Common myeloid progenitor, CD34-positive (primary cell): ENCODE measurements at places on chromosomes 6 and 20.

- no peak for DNase-seq
Observed at GRCh38 chr20:18314786-18315406, 26.6 kb downstream of the ZNF133 start.

- no peak for DNase-seq
Observed at GRCh38 chr6:57024775-57025174, 21.7 kb upstream of the KIAA1586 start.

DNA sequence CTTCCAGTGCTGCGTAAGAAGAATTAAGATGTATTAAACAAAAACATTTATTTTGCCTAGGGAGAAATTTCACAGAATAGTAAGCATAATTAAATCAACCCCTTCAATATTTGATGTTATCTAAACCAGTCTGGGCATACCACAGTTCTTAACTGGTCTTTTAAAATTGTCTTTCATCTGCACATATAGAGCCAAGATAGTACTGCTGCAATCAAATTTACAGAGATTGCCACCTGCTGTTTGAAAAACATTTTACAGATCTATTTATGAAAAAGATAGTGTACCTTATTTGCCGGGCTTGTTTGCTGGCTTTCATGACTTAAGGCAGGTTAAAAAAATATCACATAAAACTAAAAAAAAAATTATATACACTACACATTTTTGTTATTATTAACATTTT, 323.2 kb downstream of the ADGRB3 start:
- DNase-seq, result peak; percentile 31

DNA sequence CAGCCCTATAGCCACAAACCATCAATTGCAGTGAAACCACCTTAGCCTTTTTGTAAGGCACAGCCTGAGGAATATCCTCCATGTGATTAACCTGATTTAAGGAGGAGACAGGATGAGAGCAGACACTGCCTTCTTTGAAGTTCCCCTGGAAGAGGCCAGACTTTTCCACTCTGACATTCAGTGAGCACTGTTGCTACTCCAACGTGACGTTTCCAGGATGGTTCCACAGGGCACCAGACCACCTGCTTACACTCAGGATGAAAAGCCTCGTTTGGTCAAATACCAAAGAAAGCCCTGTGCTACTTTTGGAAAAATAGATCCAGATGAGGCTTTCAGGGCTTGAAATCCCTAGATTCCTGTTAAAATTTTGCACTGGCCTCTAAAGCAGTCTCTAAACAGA, 1102.1 kb upstream of the FLRT3 start:
- no peak for DNase-seq

GRCh38 chr6:45710304-45710821, 305.3 kb downstream of the CLIC5 start:
- peak; percentile 34 for DNase-seq

GRCh38 chr20:25394996-25395395, 4.4 kb upstream of the ABHD12 start:
- DNase-seq, result no peak

DNA sequence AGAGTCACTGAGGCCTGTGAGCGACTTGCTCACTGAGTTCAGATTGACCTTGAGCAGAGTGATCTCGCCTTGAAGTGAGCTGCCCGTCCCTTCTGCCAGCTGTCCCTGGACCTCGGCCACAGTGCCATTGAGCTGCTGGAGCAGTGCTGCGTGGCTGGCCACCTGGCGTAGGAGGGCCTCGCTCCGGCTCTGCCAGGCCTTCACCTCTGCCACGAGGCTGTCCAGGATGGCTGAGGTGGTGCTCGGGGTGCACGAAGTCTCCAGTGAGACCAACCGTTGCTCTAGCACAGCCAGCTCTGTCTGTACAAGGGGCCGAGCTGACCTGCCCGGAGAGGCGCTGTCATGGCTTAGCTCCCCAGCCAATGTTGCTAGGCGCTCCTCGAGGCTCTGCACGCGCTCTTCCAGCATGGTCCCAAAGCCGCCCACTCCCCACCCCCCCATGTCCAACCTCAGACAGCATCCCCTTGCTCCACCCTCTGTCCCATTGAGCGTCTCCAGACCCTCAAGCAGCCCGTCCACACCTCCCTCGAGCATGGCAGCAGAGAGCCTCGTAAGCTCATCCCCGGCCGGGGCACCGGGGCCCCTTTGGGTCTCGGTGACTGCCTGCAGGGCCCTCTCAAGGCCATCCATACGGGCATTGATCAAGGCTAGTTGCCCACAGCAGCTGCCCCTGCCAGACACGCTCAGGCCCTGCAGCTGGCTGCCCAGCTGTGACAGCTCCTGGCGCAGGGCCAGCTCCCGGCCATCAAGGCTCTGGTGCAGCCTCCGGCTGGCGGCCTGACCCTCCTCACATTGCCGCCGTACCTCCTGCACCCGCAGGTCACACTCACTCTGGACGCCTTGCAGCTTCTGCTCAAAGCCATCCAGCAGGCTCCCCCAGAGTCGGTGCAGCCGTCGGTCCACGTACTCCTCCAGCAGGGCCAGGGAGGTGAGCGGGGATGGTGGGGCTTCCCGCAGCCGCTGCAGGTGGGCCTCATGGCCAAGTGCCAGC, 4.6 kb downstream of the EMILIN3 start:
- DNase-seq, result no peak

- DNase-seq, result no peak
Observed at GRCh38 chr6:30495993-30496392, 6.7 kb downstream of the HLA-E start.

DNA sequence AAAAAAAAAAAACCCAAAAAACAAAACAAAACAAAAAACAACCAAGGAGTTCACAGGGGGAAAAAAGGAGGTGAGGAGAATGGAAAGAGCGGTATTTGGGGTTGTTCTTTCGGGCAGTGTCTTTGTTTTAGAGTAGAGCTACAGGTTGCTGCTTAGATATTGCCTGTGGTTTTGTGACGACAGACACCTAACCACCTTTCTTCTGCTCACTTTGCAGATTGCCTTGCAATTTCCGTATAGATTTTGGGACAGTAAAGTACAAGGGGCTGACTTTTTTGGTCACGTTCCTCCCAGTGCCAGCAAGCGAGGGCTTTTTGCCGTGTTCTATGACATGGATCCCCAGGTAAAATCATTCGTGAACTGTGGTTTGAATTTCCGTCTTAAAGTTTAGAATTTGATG, 50.9 kb downstream of the DEK start:
- no peak for DNase-seq

DNA sequence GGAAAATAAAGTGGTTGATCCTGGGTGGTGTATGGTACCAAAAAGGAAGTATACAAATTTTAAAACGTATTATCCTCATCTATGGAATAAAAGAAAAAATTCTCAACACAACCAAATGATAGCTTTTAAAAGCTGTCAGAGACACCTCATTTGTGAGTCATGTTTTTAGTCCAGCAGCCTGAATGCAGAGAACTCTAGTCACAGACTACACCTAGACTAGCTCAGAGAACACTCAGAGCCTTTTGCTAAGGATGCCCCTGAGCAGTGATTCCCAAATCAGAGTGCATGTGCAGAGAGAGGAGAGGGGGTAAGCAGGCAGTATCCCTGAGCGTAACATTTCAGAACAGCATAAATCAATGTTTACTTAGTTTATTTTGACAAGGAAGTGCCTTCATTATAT, 809.3 kb downstream of the HACE1 start:
- DNase-seq, result no peak

GRCh38 chr6:167738386-167738785, 88.3 kb upstream of the AFDN start:
- no peak for DNase-seq

DNA sequence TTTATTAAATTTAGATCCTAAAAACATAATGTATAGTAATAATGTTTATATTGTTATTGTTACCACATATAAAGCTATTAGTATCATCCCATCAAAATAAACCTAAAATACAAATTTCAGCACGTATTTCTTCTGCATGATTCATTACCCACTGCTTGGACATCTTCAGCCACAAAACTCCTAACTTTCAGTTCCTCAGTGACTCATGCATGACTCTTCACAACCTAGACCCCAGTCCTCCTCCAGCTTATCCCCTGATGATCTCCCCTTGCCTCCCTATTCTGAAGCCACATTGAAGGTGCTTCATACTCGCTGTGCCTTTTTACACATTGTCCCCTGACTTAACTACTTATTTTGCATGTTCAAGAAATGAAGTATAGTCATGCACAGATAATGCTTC, 11.2 kb upstream of the GPRC6A start:
- DNase-seq, result no peak

GRCh38 chr6:45815466-45816125, 200.1 kb downstream of the CLIC5 start:
- DNase-seq, result no peak

- peak; percentile 80 for DNase-seq
Observed at GRCh38 chr6:118187568-118188164, 280.6 kb downstream of the SLC35F1 start.

GRCh38 chr6:7939864-7940228, 29.3 kb upstream of the TXNDC5 start:
- DNase-seq, result no peak

- no peak for DNase-seq
Observed at GRCh38 chr6:105791583-105792318, 294.4 kb upstream of the PRDM1 start.

DNA sequence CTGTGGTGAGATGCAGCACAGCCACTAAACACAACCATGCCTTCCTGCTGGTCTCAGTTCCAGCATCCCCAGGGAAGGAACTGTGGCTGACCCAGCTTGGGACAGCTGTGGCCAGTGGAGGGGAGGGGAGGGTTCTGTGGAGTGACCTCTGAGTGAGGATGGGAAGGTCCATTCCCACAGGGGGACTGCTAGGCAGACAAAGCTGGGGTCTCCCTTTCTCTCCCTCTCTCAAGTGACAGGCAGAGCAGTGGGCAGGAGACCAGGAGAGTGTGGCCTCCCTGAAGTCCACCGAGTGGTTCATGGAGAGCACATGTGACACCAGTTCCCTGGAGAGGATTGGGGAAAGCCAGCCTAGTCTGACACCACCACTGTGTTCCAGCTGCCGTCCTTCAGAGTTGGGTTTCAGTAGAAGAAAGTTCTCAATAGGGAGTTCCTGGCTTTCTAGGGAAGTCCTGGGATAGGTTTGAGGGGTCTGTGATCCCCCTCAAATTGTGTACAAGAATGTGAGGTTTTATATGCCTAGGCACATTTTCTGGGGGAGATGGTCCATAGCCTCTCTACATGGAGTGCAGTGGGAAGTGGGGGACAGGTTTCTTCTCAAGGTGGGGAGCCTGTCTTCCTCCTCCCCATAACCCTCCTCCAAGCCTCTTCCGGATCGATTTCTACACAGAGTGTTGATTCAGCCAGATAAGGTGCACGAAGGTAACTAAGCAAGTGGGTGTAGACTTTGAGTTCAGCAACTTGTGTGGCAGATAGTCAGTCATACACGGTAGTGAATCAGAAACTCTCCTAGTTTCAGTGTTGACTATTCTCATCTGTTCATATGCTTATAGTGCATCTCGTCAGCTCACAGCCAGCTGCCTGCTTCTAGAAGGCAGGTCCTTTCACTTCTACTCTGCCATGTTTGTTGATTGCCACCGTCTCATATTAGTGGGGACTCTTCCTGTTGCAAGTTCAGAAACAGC, 18.9 kb downstream of the MANBAL start:
- DNase-seq, result no peak

- no peak for DNase-seq
Observed at GRCh38 chr6:112193535-112194051, 60.8 kb downstream of the LAMA4 start.

DNA sequence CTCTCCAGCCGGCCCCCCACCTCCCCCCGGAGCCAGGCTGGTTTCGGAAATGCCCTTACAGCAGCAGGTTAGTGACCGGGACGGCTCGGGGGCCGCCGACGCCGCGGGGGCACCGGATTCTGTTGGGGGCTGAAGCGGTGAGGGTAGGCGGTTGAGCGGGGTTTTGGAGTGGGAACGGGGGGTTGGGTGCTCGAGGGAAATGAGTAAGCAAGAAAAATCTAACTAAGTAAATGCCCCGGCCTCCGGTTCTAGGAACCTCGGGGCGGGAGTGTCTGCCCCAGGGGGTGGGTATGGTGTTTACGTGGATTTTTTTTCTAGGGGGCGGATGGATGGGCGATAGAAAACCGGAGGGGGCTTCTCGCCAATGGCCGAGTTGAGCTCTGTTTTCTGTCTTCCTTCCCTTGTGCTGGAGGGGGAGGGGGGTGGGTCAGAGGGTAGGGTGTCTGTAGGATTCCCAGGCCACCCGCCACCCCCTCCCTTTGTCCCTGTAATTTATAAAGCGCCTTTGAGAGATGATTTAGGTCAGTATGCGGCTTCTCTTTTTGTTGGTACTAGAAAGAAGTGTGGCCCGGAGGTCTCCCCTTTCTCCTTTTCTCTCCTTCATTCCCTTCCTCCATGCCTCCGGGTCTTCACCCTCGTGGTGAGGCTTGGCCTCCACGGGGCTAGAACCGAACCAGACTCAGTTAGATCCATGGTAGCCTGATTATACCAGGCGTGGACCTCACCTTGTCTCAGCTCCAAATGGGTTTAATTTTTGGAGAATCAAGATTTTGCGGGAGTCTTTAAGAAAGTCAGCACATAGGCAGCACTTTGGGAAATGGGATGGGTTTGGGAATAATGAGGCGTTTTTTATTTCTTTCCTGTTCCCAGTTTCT, 2.3 kb downstream of the E2F3 start:
- DNase-seq, result peak; percentile 95

GRCh38 chr6:148074291-148074690, 268.3 kb upstream of the SASH1 start:
- DNase-seq, result no peak

- DNase-seq, result no peak
Observed at GRCh38 chr6:140538926-140539325, 1164.5 kb upstream of the CITED2 start.

GRCh38 chr20:6769903-6770785, 2.7 kb downstream of the BMP2 start:
- peak; percentile 69 for DNase-seq

GRCh38 chr6:87806635-87807034, 104.6 kb upstream of the AKIRIN2 start:
- DNase-seq, result no peak

DNA sequence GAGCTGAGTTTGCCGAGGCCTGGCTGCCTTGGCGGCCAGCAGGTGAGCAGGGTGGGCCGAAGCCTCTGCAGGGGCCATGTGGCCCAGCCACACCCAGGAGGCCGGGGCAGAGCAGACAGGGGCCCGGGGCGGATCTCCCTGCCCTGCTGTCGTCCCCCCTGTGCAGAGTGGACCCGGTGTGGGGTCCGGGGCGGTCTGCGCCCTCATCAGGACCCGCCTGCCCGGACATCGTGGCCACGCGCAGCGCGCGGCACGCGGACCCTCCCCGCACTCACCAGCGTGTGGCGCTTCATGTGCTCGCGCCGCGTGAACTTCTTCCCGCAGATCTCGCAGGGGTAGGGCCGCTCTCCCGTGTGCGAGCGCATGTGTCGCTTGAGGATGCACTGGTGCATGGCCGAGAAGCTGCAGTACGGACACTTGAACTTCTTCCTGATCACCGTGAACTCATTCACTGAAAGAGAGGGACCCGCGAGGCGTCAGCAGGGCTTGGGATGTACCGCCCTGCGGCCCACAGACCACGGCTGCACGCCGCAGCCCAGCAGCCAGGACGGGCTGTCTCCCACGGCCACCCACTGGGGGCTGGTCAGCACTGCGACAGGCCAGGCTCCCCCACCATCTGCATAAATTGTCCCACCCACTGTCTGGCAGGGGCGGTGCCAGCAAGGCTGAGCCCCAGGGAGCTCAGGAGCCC, 13.0 kb downstream of the SLC2A4RG start:
- no peak for DNase-seq

- no peak for DNase-seq
Observed at GRCh38 chr6:26045928-26046368, 41.3 kb upstream of the HFE start.

- peak; percentile 16 for DNase-seq
Observed at GRCh38 chr6:116102873-116103272, 2.2 kb downstream of the NT5DC1 start.
